ENCODE measurements at places on chromosomes 11 and 22.

GRCh38 chr11:71525188-71525937 lies 1.7 kb upstream of the KRTAP5-7 start:
- no peak for DNase-seq

GRCh38 chr22:41290262-41291221 lies 4.6 kb upstream of the RANGAP1 start:
- no peak for DNase-seq

DNA sequence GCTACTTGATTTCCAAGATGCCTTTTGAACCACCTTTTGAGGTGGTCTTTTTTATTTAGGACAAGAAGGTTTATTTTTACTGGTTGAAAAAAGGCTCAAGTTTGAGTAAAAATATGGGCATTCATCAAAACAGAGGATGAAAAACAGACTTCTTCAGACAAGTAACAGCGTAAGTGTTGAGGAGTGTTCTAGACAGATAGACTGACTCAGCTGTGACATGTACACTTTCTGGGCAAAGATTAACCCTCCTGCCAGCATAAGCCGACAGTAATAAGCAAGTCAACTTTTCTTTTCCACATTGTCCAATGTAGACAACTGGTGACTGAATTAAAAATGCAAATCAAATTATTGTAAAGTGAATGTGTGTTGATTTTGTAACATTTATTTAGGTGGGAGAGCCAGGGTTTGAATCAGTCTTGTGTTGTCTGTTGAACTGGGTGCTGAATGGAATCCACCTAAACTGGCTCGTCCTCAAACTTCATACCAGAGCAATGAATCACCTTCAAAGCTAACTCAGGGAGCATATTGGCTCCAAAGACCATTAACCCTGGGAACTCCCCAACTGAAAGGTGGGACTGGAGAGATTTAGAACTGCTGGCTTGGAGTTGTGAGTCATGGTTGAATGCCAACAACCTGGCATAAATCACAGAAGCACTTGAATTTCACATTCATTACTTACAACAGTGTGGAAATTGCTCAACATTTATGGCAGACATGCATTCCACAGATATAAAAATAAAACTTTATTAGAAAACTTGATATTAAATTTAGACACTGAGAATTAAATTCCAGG lies 377.0 kb downstream of the ETS1 start:
- no peak for DNase-seq

- no peak for DNase-seq
Observed at GRCh38 chr11:44427432-44427831, 117.5 kb upstream of the ALX4 start.

GRCh38 chr11:7833527-7833926 lies 36.8 kb upstream of the OR5P2 start:
- no peak for DNase-seq

GRCh38 chr11:131240421-131240820 lies 130.0 kb upstream of the NTM start:
- no peak for DNase-seq

DNA sequence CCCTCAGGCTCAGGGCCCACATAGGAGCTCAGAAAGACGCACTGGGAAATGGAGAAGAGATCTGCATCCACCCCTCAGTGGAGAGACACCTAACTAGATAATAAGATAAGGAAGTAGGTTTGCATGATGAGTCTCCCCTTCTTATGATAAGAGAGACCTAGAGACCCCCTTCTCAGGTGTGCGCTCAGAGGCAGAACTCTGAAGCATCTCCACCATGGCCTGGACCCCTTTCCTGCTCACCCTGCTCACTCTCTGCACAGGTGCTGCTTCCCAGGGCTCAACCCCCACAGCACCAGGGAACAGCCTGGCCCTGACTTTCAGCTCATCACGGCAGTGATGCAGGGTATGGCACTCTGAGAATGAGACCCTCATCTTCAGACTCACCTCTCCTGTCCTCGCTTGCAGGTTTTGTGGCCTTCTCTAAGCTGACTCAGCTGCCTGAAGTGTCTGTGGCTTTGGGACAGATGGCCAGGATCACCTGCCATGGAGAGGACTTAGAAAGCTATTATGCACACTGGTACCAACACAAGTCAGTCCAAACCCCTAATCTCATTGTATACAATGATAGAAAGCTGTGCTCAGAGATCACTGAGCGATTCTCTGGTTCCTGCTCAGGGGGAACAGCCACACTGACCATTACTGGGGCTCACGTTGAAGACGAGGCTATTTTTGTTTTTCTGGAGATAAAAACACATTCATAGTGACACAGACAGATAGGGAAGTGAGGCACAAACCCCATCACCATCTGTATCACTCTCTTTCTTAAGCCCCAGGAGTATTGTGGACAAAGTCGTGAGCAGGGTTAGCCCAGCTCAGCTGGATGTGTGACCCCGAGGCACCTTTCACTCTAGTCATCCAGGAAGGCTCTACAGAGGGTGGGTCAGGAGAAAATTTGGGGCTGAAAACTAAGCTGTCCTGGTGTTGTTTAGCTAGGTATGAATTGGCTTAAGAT lies 29.7 kb upstream of the IGLL5 start:
- no peak for DNase-seq

DNA sequence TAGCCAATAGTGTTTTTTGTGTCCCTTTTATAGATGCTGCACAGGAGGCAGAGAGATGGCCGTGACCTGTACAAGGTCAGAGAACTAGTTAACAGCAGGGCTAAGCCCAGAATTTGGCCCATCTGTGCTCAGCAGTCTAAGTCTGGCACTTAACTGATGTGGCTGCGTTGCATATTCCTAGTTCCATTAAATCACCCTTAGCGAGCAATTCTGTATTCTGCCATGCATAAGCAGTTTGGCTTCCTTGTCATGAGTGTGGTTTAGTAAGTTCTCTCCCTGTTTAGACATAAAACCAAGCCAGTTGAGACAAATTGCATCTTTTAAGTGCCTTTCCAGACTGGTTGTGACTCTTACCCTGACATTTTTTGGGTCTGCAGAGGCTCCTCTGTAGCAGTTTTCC lies 230.6 kb upstream of the TENM4 start:
- no peak for DNase-seq

DNA sequence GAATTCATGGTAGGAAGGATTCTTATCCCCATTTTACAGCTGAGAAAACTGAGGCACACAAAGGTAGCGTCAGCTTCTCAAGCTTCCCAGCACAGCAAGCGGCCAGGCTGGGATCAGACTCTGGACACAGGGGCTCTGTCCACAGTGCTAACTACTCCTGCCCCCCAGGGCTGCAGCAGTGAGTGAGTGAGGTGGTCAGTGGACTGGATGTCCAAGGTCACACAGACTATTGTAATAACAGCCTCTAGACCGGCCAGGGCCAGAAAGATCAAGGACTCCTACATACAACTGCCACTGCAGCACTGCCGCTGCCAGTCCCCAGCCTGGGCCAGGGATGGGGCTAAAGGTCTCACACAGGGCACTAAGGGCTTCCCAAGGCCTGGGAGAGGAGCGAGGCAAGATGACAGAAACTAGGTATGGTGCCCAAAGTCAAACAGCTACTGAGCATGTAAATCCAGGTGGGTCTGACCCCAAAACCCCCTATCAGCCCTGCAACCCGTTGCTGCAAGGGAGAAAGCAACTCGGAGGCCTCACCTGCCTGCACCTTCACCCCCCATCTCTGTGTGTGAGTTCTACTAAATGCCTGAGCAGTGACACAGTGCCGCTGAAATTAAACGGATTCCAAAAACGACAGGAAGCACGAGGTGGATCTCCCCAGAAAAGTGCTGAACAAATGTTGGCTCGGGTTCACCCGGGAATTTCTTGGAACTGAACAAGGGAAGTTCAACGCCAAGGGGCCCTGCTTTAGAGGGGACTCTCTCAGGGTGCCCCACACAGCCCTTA lies 161.8 kb upstream of the GRK3 start:
- DNase-seq = no peak

GRCh38 chr11:33742249-33742851 lies 6.1 kb upstream of the CD59 start:
- no peak for DNase-seq

DNA sequence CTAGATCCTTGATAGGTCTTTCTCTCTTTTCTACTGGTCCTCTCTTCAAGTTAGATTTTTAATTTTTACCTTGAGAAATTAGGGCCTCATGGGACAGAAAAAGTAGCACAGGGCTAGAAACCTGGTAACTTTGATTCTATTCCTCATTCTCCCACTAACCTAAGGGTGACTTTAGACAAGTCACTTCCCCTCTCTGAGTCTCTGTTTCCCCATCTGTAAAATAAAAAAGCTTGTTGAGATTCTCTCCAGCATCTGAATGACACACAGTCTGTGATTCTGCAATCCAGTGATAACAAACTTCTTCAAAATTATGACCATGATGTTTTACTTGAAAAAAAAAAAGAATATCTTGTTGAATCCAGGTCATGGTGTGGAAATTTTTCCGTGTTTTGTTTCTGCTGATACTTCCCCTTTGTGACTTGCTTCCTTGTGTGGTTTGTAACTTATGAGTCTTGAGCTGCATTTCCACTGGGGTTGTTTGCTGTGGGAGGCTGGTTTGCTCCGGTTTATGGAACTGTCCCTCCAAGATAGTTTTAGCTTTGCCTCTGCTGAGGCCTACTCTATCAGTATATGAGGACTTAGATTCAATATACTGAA lies 9.8 kb upstream of the MPEG1 start:
- no peak for DNase-seq

GRCh38 chr22:23859201-23859600 lies 1.5 kb downstream of the SLC2A11 start:
- DNase-seq = no peak

DNA sequence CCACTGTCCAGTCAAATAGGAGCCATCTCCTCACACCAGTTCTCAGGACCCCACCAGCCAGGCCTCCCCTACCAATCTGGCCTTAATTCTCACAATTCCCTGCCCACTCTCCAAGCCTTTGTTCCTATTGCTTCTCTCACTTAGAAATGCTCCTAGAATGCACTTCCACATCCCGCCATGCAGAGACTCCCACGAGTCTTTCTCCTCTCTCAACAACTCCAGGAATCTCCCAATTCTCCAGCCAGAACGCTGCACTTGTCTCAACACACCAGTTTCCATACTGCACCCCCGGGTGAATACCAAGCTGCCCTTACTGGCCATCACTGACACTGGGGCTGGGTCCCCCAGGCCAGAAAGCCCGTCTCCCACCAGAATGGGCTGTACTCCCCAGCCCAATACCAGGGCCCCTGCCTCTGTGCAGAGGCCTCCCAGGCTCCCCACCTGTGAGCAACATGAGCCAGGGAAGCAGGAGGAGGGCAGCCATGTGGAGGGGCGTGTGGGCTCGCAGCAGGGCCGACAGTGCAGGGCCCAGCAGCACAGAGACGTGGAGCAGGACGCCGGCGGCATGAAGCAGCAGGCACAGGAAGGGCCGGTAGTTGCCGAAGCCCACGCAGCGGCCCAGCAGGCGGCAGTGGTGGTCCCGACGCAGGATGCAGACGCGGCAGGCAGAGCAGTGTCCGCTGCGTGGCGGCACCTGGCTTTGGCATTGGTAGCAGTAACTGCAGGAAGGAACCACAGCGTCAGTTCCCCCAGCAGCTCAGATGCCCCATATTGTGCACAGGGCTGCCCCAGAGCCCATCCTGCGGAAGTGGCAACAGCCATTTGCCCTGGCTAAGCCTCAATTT lies 2.4 kb downstream of the ZDHHC24 start:
- DNase-seq = no peak
